Large intestine (tissue), 12 donors: ENCODE measurements at places on chromosomes 2 and 18. TPM values are rescaled to one million over a fixed set of nuclear protein-coding genes. Genes with fewer than 3 reads are reported as not detected.

GRCh38 chr18:12857991-12858544 is 26.0 kb downstream of the PTPN2 start:
- no peaks in the 10 kb centered on the region for H3K27me3 ChIP-seq
- H3K27ac ChIP-seq, result no peak overlapping the region
- no peak for DNase-seq
- H3K4me3 ChIP-seq, result no peak overlapping the region
- H3K36me3 ChIP-seq, result peaks cover 12% of the 10 kb centered on the region

DNA sequence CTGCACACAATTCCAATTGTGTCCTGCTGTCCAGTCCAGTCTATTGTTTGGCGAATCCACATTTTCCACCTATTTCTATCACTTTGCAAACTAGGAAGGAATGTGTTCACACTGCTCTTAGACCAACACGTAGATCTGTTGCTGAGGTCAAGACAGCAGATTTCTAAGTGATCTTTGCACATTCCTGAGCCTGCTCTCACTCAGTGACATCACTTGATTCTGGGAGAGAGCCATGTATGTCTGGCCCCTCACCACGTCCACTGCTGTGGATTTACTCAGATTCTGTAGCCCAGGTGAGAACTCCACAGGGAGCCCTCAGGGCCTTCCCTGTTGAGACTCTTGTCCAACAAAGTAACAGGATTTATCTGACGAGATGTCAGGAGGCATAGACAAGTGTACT is 317.2 kb downstream of the TSN start:
- H3K4me3 ChIP-seq, result no peak overlapping the region
- H3K36me3 ChIP-seq, result no peaks in the 10 kb centered on the region
- H3K4me1 ChIP-seq, result no peaks in the 10 kb centered on the region

DNA sequence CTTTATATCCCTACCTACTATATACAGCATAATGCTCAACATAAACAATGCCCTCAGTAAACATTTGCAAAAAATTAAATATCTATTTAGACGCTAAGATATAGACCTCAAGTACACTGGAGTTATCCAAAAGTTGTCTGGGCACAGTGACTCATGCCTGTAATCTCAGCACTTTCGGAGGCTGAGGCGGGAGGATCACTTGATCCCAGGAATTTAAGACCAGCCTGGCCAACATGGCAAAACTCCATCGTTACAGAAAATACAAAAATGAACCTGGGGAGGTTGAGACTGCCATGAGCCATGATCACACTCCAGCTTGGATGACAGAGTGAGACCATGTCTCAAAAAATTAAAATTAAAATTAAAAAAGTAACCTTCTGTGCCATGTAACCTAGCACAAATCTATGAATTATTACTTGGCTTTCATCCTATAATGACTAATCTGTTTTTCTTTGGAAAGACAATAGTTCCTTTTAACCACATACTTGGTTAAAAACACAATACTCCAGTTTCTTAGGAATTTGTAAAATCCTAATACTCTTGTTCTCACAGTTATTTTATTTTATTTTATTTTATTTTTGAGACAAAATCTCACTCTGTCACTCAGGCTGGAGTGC is 6.7 kb upstream of the TNFAIP6 start:
- no peaks in the 10 kb centered on the region for H3K27me3 ChIP-seq
- no peak overlapping the region for H3K4me3 ChIP-seq
- no peak overlapping the region for H3K27ac ChIP-seq
- H3K36me3 ChIP-seq, result no peaks in the 10 kb centered on the region

- H3K4me3 ChIP-seq, result no peak overlapping the region
- H3K36me3 ChIP-seq, result no peaks in the 10 kb centered on the region
- no peak for DNase-seq
- H3K27ac ChIP-seq, result no peak overlapping the region
These were observed 17.5 kb upstream of the POLI start for GRCh38 chr18:54251606-54252390.

GRCh38 chr2:239499726-239500573 is 99.1 kb upstream of the HDAC4 start:
- no peak overlapping the region for H3K4me3 ChIP-seq
- no peaks in the 10 kb centered on the region for H3K4me1 ChIP-seq
- no peak overlapping the region for H3K27ac ChIP-seq
- no peak for DNase-seq

GRCh38 chr2:44793322-44793870 is 148.1 kb upstream of the SIX3 start:
- no peak overlapping the region for H3K4me3 ChIP-seq
- H3K36me3 ChIP-seq, result no peaks in the 10 kb centered on the region
- H3K27me3 ChIP-seq, result peaks cover 54% of the 10 kb centered on the region
- H3K27ac ChIP-seq, result no peak overlapping the region

DNA sequence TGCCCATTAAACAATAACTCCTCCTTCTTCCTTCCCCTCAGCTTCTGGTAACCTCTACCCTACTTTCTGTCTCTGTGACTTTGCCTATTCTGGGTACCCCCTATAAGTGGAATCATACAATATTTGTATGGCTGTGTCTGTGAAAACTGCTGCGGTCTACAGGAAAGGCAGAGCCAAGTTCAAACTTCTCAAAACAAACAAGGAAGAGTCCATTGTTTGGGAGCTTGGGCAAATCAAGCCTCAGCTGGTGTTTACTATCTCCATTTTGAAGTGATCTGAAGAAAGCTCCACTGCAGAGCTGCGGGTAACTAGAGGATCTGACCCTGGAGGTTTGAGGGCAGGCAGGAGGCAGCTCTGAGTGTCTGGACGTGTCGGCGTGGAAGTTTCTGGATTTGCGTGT is 48.6 kb upstream of the DAPL1 start:
- peaks cover 5% of the 10 kb centered on the region for H3K27me3 ChIP-seq
- no peak overlapping the region for H3K4me3 ChIP-seq
- H3K36me3 ChIP-seq, result no peaks in the 10 kb centered on the region
- DNase-seq, result no peak
- no peak overlapping the region for H3K27ac ChIP-seq
- H3K4me1 ChIP-seq, result no peaks in the 10 kb centered on the region

DNA sequence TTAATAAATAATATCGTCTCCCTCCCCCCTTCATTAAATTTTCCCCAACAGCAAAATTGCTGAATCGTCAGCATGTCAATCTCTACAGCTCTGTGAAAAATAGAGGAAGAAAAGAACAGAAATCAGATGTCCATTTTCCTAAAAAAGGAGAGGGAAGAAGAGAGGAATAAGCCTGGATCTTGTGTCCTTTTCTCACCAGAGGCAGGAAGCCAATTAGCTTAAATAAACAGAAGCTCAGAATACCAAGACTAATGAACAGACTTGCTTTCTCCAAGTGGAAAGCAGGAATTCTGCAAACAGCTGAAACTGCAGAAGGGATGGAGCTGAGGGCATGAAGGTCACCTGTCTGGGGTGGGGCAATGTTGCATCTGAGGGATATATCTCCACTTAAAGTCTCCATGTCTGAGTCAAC is 265.7 kb downstream of the CCDC85A start:
- peak; percentile 87 for DNase-seq
- peak overlapping the region; percentile 16 for H3K4me3 ChIP-seq
- no peaks in the 10 kb centered on the region for H3K27me3 ChIP-seq
- H3K27ac ChIP-seq, result peak overlapping the region; percentile 84
- H3K4me1 ChIP-seq, result peaks cover 29% of the 10 kb centered on the region

- H3K27ac ChIP-seq, result no peak overlapping the region
- no peaks in the 10 kb centered on the region for H3K36me3 ChIP-seq
- no peak overlapping the region for H3K4me3 ChIP-seq
- peaks cover 10% of the 10 kb centered on the region for H3K4me1 ChIP-seq
These were observed 107.9 kb downstream of the ALPK2 start for GRCh38 chr18:58520969-58521368.

DNA sequence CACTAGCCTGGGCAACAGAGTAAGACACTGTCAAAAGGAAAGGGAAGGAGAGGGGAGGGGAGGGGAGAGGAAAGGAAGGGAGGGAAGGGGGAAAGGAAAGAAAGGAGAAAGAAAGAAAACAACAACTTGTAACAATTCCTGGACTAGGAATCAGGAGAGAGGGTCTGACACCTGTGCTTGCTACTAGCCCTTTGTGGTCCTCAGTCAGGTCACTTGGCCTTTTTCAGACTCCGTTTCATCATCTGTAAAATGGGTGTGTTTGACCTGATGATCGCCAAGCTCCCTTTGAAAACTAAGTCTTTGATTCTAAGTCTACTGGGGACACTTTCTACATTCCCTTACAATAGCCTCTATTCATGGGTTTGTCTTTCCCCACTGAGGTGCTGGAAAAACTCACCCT is 11.4 kb upstream of the ATP8B1 start:
- no peaks in the 10 kb centered on the region for H3K27me3 ChIP-seq
- no peak overlapping the region for H3K4me3 ChIP-seq
- DNase-seq, result no peak
- peaks cover 4% of the 10 kb centered on the region for H3K4me1 ChIP-seq

DNA sequence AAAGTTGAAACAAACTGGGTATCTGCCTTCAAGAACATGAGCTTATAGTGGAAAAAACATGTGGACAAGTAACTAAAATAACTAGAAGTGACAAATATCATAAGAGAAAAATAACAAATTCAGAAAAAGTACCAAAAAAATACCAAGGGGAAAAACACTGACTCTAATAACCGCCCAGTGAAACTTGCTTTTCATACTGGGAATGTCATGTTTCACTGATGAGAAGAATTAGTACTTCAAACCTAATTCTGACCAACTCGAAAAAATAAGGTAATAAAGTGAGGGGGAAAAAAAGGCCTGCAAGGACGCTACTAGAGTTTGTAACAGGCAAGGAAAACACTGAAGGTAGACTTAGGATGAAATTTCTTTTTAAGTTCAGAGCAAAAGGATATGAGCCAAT is 83.6 kb downstream of the RTTN start:
- H3K27me3 ChIP-seq, result no peaks in the 10 kb centered on the region
- no peaks in the 10 kb centered on the region for H3K4me1 ChIP-seq
- peaks cover 2% of the 10 kb centered on the region for H3K36me3 ChIP-seq
- H3K4me3 ChIP-seq, result no peak overlapping the region
- DNase-seq, result no peak

- H3K27ac ChIP-seq, result no peak overlapping the region
- no peaks in the 10 kb centered on the region for H3K36me3 ChIP-seq
- H3K27me3 ChIP-seq, result no peaks in the 10 kb centered on the region
- H3K4me1 ChIP-seq, result no peaks in the 10 kb centered on the region
- no peak overlapping the region for H3K4me3 ChIP-seq
These were observed 120.0 kb upstream of the SLC35G4 start for GRCh38 chr18:11489266-11489899.

DNA sequence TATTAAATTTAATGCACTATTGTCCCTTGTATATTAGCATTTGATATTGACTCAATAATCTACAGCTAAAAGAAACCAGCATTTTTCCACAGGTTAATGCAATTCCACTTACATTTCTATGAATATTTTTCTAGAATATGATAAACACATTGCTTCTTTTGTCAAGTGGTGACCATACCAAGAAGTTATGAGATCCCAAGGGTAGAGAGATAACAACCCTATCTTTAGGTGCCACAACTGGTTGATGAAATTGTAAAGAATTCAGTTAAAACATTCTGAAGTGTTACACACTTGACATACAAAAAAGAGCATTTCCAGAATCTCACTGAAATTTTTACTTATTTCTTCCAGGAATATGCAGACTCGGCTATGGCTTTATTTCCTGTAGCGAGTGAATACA is 56.0 kb downstream of the ABCG8 start:
- H3K4me1 ChIP-seq, result peaks cover 3% of the 10 kb centered on the region
- no peak for DNase-seq
- no peak overlapping the region for H3K4me3 ChIP-seq

GRCh38 chr18:48990481-48991318 is 39.9 kb upstream of the SMAD7 start:
- H3K4me1 ChIP-seq, result peaks cover 42% of the 10 kb centered on the region
- no peak for DNase-seq
- no peaks in the 10 kb centered on the region for H3K36me3 ChIP-seq
- no peak overlapping the region for H3K4me3 ChIP-seq
- H3K27ac ChIP-seq, result no peak overlapping the region
- H3K27me3 ChIP-seq, result no peaks in the 10 kb centered on the region

DNA sequence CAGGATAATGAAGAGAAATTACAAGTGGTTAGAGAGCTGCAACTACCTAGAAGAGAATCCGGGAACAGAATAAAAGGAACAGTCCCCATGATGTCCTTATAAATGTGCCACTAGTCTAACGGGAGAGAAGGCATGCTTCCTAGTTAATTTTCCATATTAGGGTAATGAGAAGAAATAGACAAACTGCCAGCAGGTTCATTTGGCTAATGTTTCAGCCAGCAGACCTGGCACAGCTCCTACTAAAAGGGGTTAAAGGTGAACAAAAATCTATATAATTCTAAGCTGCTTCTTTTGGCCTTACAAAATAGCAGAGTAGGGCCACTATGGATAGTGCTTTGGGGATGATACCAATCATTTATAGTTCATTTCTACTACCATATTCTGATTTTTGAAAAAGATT is 845.3 kb upstream of the GCFC2 start:
- H3K27ac ChIP-seq, result no peak overlapping the region
- H3K36me3 ChIP-seq, result no peaks in the 10 kb centered on the region
- H3K27me3 ChIP-seq, result no peaks in the 10 kb centered on the region

GRCh38 chr2:155250800-155251199 is 552.3 kb downstream of the KCNJ3 start:
- H3K27me3 ChIP-seq, result no peaks in the 10 kb centered on the region
- no peak for DNase-seq
- H3K36me3 ChIP-seq, result no peaks in the 10 kb centered on the region
- H3K27ac ChIP-seq, result no peak overlapping the region

DNA sequence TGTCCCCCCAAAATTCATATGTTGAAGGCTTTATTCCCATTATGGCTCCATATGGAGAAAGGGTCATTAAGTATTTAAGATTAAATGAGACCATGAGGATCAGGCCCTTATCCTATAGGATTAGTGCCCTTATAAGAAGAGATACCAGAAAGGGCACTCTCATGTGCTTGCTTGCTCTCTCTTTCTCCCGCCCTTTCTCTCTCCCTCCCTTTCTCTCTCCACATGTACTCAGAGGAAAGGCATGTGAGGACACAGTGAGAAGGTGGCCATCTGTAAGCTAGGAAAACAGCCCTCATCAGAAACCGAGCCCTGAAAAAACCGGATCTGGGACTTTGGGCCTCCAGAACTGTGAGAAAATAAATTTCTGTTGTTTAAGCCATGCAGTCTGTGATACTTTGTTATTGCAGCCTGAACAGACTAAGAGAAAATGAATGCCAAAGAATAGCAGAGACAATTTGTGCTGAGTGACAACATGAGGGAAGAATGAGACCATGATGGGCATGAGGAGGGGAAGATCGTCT is 300.0 kb upstream of the SLC39A10 start:
- DNase-seq, result no peak
- no peaks in the 10 kb centered on the region for H3K36me3 ChIP-seq
- no peak overlapping the region for H3K27ac ChIP-seq
- H3K4me3 ChIP-seq, result no peak overlapping the region

Gene STEAP3
- polyA plus RNA-seq, result 1.4 TPM
